ENCODE measurements at places on chromosomes 12 and 14.

DNA sequence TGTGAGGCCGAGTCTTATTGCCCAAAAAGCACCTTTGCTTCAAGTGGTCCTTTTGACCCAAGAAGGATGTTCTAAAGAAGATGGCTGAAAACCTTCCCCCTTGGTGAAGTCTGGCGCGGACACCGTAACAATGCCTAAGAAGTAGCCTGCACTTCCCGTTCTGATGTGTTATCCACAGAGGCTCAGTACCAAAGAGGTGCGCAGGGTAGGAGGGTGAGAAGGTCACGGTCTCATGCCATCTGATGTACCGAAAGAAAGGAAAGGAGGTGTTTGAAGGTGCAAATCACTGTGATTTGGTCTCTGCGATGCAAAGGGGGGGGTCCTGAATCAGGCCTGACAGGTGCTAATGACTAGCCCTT is 9.9 kb downstream of the PEBP1 start:
- no peaks in the 10 kb centered on the region for H3K27me3 ChIP-seq
- H3K4me3 ChIP-seq: no peak overlapping the region
- H3K27ac ChIP-seq: no peak overlapping the region
- DNase-seq: no peak

DNA sequence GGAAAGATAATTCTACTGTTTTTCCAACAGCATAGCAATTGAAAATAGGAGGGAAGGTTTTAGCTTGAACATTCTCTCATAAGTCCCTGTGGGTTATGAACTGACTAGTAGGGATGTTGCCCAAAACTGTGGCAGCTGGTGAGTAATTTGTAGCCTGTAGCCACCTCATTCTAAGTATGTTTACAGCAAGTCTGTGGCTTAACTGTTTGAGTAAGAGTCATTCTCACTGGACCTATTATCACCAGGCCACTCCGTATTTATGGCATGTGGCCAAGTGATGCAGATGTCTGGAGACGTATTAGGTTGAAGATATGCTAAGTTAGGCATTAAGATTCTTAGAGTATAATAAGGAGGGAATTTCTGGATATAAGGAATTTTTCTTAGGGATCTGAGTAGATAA is 458.3 kb downstream of the ETNK1 start:
- H3K4me1 ChIP-seq: no peaks in the 10 kb centered on the region
- no peak overlapping the region for H3K4me3 ChIP-seq
- H3K36me3 ChIP-seq: no peaks in the 10 kb centered on the region
- no peak for DNase-seq

DNA sequence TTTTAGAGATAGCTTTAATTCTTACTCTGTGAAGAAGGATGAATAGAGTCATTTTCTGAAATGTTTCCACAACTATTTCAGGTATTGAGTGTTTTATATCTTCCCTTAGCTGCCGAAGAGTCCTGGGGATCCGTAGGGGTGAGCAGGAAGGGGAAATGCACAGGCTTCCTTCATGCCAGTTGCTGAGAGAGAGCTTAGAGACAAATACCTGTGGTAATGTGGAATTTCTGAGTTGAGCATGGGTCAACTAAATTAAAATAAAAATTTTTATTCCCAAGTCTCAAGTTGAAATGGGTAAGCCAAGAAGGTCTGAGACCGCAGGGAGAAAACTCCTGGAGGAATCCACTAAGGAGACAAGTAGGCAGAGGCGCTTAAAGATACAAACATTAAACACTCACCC is 185.7 kb downstream of the DAD1 start:
- no peak overlapping the region for H3K27ac ChIP-seq
- H3K27me3 ChIP-seq: no peaks in the 10 kb centered on the region
- no peak overlapping the region for H3K4me3 ChIP-seq
- H3K4me1 ChIP-seq: peaks cover 12% of the 10 kb centered on the region

DNA sequence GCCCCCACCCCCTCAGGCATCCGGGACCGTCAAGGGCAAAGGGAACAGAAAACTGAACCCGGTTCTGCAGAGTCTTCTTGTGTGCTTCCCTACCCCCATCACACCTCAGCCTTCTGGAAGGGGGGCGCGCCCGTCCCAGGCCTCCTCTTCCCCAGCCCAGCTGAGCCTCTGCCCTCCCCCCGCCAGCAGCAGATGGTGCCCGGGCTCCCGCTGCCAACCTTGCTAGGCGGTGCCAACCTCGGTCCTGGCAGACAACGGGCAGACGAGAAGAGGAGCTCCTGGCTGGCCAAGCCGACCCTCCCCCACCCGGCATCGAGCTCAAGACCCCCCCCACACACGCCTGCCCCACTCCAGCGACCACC is 8.7 kb downstream of the STAC3 start:
- H3K27ac ChIP-seq: no peak overlapping the region
- peak overlapping the region; percentile 20 for H3K4me3 ChIP-seq
- peaks cover 66% of the 10 kb centered on the region for H3K4me1 ChIP-seq
- peaks cover 15% of the 10 kb centered on the region for H3K27me3 ChIP-seq
- no peaks in the 10 kb centered on the region for H3K36me3 ChIP-seq

DNA sequence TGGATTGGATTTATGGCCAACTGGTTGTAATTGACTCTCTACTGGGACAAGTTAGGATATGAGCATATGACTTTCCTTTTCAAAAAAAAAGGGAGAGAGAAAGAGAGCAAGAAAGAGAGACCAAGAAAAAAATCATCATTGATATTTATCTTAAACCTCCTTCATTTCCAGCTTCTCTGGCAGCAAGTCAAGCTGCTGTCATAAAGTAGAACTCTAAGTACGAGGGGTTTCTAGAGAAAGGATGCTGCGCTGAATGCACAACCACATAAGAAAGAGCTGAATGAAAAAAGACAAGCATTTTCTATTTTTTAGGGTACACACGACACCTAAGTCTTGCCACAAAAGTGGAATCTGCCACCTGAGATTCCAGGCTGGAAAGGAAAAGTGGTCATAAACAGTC is 182.6 kb downstream of the SLC25A21 start:
- no peak overlapping the region for H3K27ac ChIP-seq
- no peaks in the 10 kb centered on the region for H3K36me3 ChIP-seq
- H3K4me3 ChIP-seq: no peak overlapping the region
- no peak for DNase-seq
- H3K27me3 ChIP-seq: no peaks in the 10 kb centered on the region
- H3K4me1 ChIP-seq: no peaks in the 10 kb centered on the region

- no peak overlapping the region for H3K4me3 ChIP-seq
- H3K4me1 ChIP-seq: no peaks in the 10 kb centered on the region
- no peaks in the 10 kb centered on the region for H3K36me3 ChIP-seq
- H3K27ac ChIP-seq: no peak overlapping the region
- H3K27me3 ChIP-seq: no peaks in the 10 kb centered on the region
Observed at GRCh38 chr12:8644345-8645248, 18.0 kb downstream of the MFAP5 start.

- peaks cover 7% of the 10 kb centered on the region for H3K4me1 ChIP-seq
- H3K36me3 ChIP-seq: peaks cover 54% of the 10 kb centered on the region
- H3K27me3 ChIP-seq: no peaks in the 10 kb centered on the region
- no peak overlapping the region for H3K27ac ChIP-seq
- no peak for DNase-seq
- H3K4me3 ChIP-seq: no peak overlapping the region
Observed at GRCh38 chr12:292186-292585, 29.6 kb upstream of the SLC6A13 start.

GRCh38 chr12:77833329-77833728 is 2.6 kb downstream of the NAV3 start:
- no peak overlapping the region for H3K4me3 ChIP-seq
- H3K27ac ChIP-seq: no peak overlapping the region
- peaks cover 17% of the 10 kb centered on the region for H3K4me1 ChIP-seq
- DNase-seq: no peak
- H3K36me3 ChIP-seq: no peaks in the 10 kb centered on the region
